ENCODE measurements at places on chromosomes 6 and 20.

GRCh38 chr6:95128947-95129346, 448.4 kb upstream of the MANEA start:
- no peak for DNase-seq

- no peak for DNase-seq
These were observed 11.2 kb upstream of the GMNN start for GRCh38 chr6:24763578-24763977.

GRCh38 chr6:122184401-122184827, 215.0 kb upstream of the HSF2 start:
- no peak for DNase-seq

DNA sequence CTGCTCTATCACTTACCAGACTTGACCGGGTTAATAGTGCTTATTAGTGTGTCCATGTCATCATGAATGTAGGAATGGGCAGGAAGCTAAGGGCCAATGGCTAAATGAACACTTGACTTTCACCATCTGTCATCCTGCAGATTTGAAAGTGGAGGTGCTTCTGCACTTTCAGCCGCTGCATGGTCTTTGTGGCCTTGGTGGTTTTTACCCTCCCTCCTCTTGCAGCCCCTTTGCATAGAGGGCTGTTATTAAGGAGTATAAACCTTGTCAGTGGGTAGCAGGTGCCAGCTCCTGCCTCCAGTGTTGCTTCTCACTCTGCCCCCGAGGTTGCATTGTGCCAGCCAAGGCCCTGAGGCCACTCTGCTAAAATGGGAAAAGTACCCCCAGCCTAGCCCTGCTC, 122.2 kb upstream of the TNFAIP3 start:
- DNase-seq = no peak
